ENCODE measurements at places on chromosomes 4 and X. TPM values are rescaled to one million over a fixed set of nuclear protein-coding genes. Genes with fewer than 3 reads are reported as not detected.

- no peak for DNase-seq
Measured at GRCh38 chr4:101682946-101683345, 107.6 kb upstream of the BANK1 start.

DNA sequence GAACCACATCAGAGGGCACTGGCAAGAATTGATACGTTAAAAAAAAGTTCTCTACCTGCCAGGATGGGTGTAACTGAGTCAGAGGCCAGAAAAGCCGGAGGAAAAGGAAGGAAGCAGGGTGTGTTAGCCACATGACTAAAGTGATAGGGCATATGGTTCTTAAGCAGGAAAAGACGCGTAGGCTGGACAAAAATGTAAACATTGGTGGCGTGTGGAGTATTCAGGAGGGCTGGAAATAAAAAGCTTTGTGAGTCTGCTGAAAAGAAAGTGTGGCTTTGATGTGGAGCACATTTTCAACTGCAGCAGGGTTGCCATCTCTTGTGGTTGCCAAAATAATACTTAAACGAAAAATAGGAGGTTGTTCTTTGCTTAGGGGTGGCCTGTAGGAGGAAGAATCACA lies 186.5 kb upstream of the RPL34 start:
- DNase-seq: no peak

PCDH19 gene
- 0.26 TPM for total RNA-seq

- DNase-seq: no peak
Measured at GRCh38 chr4:6929812-6930464, 20.3 kb downstream of the TBC1D14 start.

DNA sequence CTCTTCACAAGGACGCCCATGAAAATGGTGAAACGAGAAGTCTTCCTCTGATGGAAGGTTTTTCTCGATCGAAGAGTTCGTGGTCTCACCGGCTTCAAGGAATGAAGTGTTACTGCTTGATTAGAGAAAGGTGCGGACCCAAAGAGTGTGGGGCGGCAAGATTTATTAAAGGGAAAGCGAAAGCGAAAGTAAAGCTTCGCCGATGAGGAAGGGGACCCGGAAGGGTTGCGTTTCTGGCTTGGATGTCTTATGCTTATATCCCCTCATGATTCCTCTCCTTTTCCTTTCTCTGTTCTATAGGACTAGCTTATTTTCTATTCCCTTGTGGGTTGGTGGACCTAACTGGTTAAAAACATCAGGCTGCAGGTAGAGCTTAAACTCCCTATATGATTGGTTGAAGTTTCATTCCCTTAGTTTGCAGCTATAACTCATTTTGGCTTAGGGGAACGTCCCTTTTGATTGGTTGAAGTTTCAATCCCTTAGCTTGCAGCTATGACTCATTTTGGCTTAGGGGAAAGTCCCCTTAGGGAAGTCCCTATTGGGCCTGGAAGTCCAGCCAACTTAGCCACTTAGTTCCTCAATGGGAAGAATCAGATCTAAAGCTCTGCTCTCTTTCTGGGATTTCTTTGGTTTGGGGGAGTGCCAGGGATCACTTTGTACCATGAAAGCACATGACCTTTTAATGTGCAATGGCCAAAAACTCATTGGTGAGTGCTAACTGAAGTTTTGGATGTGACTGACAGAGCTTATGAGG lies 1025.0 kb upstream of the PCDH10 start:
- DNase-seq: no peak

CDX4 gene
- total RNA-seq: not detected

GRCh38 chr4:25489253-25489797 lies 112.3 kb downstream of the ANAPC4 start:
- no peak for DNase-seq

NEIL3 gene
- total RNA-seq: 0.14 TPM

TXK gene
- 1.8 TPM for total RNA-seq

GRCh38 chrX:53262189-53262917 lies 19.0 kb downstream of the IQSEC2 start:
- DNase-seq: no peak

GRCh38 chrX:45517090-45517973 lies 316.7 kb upstream of the DIPK2B start:
- no peak for DNase-seq

DNA sequence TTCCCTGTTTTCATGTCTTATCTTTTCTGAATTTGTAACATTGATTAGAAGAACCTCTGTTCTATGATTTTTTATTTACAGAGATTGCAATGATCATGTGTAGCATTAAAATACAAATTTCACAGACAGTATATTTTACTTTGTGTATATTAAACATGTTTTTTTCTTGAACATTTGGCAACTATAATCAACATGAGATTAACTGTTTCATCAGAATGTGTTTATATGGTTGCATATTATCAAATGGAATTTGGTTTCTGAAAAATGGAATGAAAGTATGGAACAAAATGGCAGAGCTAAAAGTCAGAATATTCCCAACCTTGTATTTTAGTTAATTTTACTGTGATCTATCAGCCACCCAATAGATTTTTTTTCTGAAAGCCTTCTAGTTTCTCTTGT lies 19.9 kb downstream of the ARSJ start:
- DNase-seq: no peak

SH2D1A gene
- 0.24 TPM for total RNA-seq

FANCB gene
- 0.53 TPM for total RNA-seq

DNA sequence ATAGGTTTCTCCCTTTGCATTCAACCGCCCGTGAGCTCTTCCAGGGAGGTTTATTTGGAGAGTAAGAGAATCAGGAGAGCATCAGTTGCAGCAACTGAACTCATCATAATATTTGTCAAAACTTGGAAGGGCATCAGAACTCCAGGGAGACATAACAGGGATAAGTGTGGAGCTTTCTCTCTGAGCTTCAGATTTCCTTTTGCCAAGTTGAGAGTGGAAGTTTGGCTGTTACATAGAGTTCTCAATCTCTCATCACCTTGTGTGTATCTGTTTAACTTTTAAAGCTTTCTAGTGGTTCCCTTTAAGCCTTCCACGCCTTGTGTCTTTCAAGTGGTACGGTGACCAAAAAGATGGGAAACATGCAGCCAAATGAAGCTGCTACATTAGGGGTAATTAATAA lies 18.8 kb downstream of the BMP3 start:
- no peak for DNase-seq

DNA sequence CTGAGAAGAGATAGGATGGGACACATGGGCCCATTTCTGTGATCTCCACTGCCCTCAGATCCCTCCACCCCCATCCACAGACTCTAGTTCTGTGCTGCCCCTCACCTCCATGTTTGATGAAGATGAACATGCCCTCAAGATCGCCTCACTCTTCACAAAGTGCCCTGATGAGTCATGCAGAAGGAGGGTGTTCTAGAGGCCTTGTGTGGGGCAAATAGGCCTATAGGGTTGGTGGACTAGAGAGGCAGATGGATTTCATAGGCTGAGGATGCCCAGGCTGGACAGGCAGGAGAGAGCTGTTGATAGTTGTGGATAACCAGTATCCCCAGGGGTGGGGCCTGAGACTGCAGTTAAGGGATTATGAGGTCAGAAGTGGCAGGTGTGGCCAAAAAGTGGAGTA lies at the start of gene CXorf65:
CXorf65 (minus strand) TSS at position 314 of the 400 bp plus-strand sequence; CDS start at position 130, 184 bp downstream.
- no peak for DNase-seq

DNA sequence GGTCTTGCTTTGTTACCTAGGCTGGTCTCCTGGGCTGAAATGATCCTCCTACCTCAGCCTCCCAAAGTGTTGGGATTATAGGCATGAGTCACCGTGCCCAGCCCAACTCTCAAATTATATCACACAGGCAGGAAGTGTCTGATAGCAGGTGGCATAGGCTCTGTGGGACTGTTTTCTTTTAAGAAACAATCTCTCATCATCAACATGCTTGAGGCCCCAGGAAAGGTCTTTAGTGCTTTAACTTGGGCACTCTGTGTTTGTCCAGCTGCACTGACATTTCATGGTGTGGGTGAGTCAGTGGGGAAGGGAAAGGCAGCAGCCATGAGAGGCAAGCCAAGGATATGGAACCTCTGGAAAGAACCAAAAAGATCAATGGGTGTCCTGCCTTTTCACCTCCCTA lies 88.1 kb upstream of the TSPAN5 start:
- no peak for DNase-seq

GRCh38 chrX:133633162-133633561 lies 217.9 kb upstream of the GPC4 start:
- no peak for DNase-seq

DNA sequence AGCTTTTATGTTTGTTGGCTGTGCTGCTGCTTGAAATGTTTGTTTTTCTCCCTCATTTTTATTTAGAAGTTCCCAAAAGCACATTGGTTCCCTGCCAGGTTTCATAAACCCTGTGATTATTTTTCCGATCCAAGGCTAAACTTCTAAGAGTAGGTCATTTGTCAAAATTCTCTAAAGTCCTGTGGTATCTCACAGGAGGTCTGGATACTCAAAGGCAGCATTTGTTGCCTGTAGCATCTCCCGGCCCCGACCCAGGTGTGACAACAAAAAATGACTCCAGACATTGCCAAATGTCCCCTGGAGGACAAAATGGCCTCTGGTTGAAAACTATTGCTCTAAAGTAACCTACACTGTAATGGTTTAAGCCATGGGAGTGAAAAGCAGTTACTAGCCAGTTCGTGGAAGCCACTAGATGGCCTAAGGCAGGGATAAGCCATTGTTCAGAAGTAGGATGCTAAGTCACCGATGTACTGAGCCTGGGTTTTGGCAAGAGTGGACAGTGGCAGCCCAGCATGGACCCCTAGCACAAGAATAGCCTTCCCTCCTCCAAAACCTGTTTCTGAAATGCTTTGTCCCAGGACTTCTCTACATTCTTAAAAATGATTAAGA lies 256.1 kb downstream of the THOC2 start:
- DNase-seq: no peak

DNA sequence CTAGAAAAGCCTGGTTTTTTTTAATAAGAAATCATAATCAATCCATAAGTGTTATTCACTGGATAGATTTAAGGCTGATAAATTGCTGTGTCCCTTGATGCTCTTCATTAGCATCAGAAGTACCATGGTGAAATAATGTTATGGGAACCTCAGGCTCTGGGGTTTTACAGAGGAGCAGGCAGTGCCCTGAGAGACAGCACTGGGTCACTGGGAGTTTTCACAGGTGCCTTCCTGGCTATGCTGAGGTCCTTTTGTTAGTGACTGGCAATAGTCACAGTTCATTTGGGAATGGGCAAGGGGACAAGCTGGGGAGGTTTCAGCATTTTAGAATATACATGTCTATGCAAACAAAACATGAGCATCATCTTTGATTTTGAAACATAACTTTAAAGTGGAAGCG lies 38.6 kb downstream of the ANK2 start:
- DNase-seq: no peak

DNA sequence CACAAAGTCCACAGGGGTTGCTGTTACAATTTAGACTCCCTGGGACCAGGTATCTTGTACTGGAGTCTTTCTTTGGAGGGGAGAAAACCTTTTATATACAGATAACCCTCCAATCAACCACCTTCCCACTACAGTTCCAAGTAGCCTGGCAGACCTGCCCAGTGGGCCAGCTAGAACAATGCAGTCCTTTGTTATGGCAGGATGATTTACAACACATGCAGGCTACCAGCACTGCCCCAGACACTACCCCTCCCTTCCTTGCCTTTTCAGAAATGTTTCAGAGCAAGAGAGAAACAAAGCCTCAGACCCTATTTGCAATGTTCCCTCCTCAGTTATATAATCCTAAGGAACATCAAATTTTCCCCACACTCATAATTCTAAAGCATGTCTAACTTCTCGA lies 11.1 kb downstream of the RASL11B start:
- DNase-seq: no peak

VCX3A gene
- not detected for total RNA-seq

SLC9B1 gene
- total RNA-seq: 1.7 TPM

GRCh38 chr4:2472187-2472586 lies 3.3 kb downstream of the RNF4 start:
- no peak for DNase-seq

CFI gene
- total RNA-seq: 14.8 TPM

DNA sequence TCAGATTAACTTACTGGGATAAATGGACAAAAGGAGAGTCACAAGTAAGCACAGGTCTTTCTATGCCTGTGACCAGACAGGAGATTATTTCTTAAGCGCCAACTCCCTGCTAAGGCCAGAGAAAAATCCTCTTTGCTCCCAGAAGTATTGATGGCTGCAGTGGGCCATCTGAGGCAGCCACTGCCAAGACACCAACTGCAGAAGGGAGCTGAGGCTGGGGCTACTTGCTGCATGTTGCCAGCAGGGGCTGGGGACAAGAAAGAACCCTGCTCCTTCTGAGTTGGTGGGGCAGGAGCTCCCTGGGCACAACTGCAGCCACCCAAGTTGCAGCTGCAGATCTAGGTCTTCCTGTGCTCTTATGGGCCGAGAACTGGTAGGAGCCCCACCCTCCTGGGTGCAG lies 1075.3 kb downstream of the PCDH18 start:
- DNase-seq: no peak

DNA sequence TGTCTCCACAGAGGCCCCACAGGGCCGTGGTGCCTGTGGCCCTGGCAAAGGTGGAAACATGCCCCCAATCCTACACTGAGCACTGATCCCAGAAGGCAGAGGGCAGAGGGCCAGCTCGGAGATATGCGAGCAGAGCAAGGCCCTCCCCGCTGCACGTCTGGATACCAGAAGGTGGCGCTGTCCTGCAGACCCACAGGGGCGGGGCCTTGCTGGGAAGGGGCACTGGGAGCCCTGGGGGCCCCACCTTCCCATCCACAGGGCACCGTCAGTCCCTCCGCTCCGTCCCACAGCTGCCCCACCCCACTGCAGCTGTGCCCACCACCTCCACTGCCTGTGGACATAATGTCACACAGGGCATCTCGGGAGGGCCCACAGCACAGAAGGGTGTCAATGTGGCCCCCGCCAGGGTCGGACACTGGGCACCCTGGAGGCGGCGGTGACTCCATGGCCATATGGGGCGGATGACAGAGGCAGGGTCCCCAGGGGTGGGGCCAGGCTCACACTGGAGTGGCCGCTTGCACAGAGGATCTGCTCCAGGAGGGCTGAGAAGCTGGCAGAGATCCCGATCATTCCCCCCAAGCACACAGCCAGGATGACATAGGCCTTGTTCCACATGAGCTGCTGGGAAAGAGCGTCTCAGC lies 4.8 kb downstream of the SLC49A3 start:
- DNase-seq: peak; percentile 88

DNA sequence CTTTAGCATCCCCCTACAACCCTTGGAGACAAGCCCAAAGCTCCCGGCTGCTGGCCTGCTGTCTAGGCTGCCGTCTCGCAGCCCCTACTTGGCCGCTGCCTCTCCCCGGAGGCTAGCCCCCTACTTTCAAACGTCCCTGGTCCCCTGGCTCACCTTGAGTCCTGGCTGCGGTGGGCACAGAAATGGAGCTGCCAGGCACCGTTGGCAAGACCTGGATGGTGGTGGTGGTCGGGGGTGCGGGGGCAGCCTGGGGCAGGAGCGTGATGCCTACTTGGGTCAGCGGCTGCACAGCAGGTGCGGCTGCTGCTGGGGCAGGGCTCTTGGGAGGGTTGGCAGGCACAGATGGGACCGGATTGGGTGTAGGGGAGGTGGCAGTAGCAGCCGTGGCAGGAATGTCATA lies 12.0 kb downstream of the HCFC1 start:
- no peak for DNase-seq

ETDA gene
- not detected for total RNA-seq

GRCh38 chr4:72390409-72390808 lies 178.6 kb downstream of the ADAMTS3 start:
- no peak for DNase-seq
